Endodermal cell (in vitro differentiated cells): ENCODE measurements at places on chromosomes 6 and 20. TPM values are rescaled to one million over a fixed set of nuclear protein-coding genes. Genes with fewer than 3 reads are reported as not detected.

DNA sequence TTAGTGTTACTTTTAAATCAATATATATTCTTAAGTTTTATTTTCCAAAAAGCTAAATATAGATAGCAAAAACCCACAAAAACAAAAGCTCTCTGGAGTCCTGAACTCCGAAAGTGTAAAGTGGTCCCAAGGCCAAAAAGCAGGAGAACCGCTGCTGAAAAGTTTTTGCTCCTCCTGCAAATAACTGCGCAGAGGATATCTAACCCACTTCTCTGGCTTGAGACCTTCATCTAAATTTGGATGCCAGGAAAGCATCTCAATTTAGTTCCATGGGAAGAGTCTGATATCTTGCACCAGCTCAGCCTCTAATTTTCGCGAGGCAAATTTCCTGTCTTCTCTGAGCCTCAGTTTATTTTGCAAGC is 523 bp downstream of the MRPS10 start:
- no peaks in the 10 kb centered on the region for H3K4me1 ChIP-seq
- H3K36me3 ChIP-seq, result peaks cover 21% of the 10 kb centered on the region
- H3K27me3 ChIP-seq, result no peaks in the 10 kb centered on the region
- peak overlapping the region; percentile 99 for H3K4me3 ChIP-seq
- no peak for DNase-seq

DNA sequence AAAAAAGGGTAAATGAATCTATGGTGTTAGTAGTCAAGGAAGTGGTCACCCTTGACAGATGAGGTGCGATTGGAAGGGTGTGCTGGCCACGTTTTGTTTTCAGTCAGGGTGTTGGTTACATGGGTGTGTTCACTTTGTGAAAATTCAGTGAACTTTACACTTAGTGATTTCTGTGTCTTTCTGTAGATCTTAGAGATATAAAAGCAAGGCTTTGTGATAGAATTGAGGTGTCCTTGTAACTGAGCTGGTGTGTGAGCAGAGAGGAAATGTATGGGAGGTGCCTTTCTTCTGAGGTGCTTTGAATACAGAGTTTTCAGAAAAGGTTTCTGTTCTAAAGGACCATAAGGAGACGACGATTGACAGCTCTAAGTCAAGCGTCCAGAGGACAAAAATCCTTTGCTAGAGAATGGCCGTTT is 90.5 kb downstream of the SAMD3 start:
- H3K4me3 ChIP-seq, result no peak overlapping the region
- H3K4me1 ChIP-seq, result no peaks in the 10 kb centered on the region
- no peak overlapping the region for H3K27ac ChIP-seq
- H3K36me3 ChIP-seq, result peaks cover 5% of the 10 kb centered on the region
- no peak for DNase-seq

GRCh38 chr6:118889163-118889562 is 4.8 kb upstream of the ASF1A start:
- no peak overlapping the region for H3K4me3 ChIP-seq
- no peak overlapping the region for H3K27ac ChIP-seq
- peaks cover 7% of the 10 kb centered on the region for H3K4me1 ChIP-seq
- DNase-seq, result no peak
- H3K36me3 ChIP-seq, result no peaks in the 10 kb centered on the region
- H3K27me3 ChIP-seq, result no peaks in the 10 kb centered on the region

DNA sequence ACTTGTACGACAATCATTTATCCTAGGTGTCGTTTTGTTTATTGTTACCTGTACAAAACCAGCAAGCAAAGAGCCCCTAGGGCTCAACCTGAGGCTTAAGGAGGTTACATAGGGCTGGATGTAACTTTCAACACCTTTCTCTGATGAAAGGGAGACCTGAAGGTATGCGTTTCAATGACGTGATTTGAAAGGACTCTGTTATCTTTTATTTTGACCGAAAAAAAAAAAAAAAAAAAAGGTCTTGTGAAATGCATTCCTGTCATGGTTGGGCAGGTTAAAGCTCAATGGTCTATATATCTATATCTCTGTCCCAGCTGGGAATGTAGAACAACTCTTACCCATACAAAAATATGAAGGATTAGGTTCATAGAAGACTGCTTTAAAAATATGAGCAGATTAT is 78.7 kb upstream of the SASH1 start:
- H3K4me3 ChIP-seq, result no peak overlapping the region
- H3K27ac ChIP-seq, result no peak overlapping the region
- H3K27me3 ChIP-seq, result no peaks in the 10 kb centered on the region
- H3K4me1 ChIP-seq, result no peaks in the 10 kb centered on the region
- H3K36me3 ChIP-seq, result no peaks in the 10 kb centered on the region
- no peak for DNase-seq

DNA sequence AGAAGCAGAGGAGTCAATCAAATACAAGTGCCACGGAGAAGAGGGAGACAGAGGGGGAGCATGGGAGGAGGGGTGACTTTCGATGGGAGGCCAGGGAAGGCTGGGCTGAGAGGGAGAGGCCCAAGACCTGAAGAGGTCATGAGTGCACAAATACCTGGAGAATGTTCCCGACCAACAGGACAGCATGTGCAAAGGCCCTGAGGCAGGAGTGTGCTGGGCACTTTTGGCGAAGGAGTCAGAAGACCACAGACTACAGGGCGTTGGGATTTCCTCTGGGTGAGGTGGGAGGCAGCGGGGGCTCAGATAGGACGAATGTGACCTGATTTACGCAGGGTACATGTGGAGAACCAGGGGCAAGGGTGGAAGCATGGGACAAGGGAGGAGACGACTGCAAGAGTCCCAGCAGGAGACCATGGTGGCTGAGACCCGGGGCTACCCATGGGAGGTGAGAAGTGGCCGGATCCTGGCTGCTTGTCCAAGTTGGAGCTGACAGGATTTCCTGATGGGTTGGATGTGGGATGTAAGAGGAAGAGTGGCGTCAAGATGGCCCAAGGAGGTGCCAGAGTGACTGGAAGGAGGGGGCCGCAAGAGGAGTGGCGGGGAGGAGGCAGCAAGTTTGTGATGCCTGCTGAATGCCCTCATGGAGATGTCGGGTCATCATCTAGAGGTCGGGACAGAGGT is 23.4 kb downstream of the PREX1 start:
- H3K36me3 ChIP-seq, result peaks cover 15% of the 10 kb centered on the region
- H3K4me3 ChIP-seq, result no peak overlapping the region
- H3K27ac ChIP-seq, result no peak overlapping the region
- H3K4me1 ChIP-seq, result peaks cover 9% of the 10 kb centered on the region
- no peak for DNase-seq
- no peaks in the 10 kb centered on the region for H3K27me3 ChIP-seq

GRCh38 chr6:151753581-151753980 is 53.9 kb upstream of the ESR1 start:
- H3K27ac ChIP-seq, result no peak overlapping the region
- no peaks in the 10 kb centered on the region for H3K4me1 ChIP-seq
- H3K4me3 ChIP-seq, result no peak overlapping the region
- H3K36me3 ChIP-seq, result no peaks in the 10 kb centered on the region

DNA sequence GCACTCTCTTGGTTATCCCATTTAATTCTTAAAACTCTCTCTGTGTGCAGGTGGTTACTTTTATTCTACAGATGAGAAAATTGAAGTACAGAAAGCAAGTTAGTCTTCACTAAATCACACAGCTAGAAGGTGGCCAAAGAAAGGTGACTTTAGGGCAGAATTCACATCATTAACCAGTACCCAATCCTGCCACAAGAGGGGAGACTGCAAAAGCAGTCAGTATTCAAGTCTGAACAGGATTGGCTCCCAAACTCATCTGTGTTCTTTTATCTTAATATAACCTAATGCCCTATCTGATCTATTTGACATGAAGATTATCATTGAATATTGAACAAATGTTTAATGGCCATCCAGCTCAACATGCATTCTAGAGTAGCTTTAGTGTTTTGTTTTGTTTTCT is 225.3 kb upstream of the FAM83B start:
- peak; percentile 49 for DNase-seq
- H3K27ac ChIP-seq, result no peak overlapping the region
- H3K36me3 ChIP-seq, result no peaks in the 10 kb centered on the region
- H3K27me3 ChIP-seq, result no peaks in the 10 kb centered on the region
- peaks cover 2% of the 10 kb centered on the region for H3K4me1 ChIP-seq

GRCh38 chr6:37582306-37582705 is 82.6 kb upstream of the CCDC167 start:
- no peak overlapping the region for H3K27ac ChIP-seq
- H3K4me1 ChIP-seq, result no peaks in the 10 kb centered on the region
- no peaks in the 10 kb centered on the region for H3K36me3 ChIP-seq
- DNase-seq, result no peak
- no peaks in the 10 kb centered on the region for H3K27me3 ChIP-seq

GRCh38 chr6:139124887-139125672 is 9.8 kb upstream of the HECA start:
- no peaks in the 10 kb centered on the region for H3K36me3 ChIP-seq
- DNase-seq, result peak; percentile 71
- no peak overlapping the region for H3K27ac ChIP-seq
- no peak overlapping the region for H3K4me3 ChIP-seq

- H3K27me3 ChIP-seq, result no peaks in the 10 kb centered on the region
- H3K4me1 ChIP-seq, result peaks cover 4% of the 10 kb centered on the region
- DNase-seq, result peak; percentile 61
- H3K4me3 ChIP-seq, result no peak overlapping the region
- peaks cover 48% of the 10 kb centered on the region for H3K36me3 ChIP-seq
- no peak overlapping the region for H3K27ac ChIP-seq
Measured at GRCh38 chr20:3927486-3928291, 38.5 kb downstream of the PANK2 start.

DNA sequence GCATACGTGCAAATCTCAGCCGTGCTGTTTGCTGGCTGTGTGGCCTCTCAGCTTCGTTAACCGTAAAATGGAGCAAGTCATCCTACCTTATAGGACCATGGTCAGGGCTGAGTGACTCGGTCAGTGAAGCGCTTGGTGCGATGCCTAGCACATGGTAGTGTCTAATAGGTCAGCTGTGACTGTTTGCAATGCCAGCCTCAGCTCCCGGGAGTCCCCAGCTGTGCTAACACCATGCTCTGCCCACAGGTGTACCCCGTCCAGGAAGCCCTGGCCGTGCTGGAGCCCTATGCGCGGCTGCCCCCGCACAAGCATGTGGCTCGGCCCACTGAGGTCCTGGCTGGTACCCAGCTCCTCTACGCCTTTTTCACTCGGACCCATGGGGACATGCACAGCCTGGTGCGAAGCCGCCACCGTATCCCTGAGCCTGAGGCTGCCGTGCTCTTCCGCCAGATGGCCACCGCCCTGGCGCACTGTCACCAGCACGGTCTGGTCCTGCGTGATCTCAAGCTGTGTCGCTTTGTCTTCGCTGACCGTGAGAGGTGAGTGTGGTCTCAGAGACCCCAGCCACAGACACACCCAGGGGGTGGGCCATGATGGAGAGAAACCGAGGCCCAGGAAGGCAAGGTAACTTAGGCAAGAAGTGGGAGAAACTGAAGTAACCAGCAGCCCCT is 10.6 kb downstream of the TRIB3 start:
- no peak overlapping the region for H3K27ac ChIP-seq
- H3K4me3 ChIP-seq, result no peak overlapping the region
- no peaks in the 10 kb centered on the region for H3K27me3 ChIP-seq
- H3K36me3 ChIP-seq, result no peaks in the 10 kb centered on the region
- no peaks in the 10 kb centered on the region for H3K4me1 ChIP-seq
- DNase-seq, result no peak

DNA sequence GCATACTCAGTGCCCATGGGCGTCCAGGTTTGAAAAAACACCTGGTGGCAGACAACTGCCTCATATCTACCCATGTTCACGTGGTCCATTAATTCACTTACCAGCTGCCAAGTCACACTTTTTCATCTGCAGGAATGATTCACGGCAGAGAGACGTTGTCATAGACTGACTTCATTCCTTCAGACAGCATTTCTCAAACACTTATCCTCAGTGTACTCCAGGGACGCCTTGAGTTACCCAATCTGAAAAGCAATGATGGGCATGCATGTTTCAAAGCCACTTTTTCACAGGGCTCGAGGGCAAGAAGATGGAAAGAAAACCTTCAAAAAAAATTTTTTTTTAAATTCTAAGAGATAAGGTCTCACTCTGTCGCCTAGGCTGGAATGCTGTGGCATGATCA is 6.0 kb downstream of the MMP24OS start:
- H3K4me1 ChIP-seq, result no peaks in the 10 kb centered on the region
- H3K36me3 ChIP-seq, result peaks cover 10% of the 10 kb centered on the region
- no peak for DNase-seq
- H3K27me3 ChIP-seq, result no peaks in the 10 kb centered on the region

DNA sequence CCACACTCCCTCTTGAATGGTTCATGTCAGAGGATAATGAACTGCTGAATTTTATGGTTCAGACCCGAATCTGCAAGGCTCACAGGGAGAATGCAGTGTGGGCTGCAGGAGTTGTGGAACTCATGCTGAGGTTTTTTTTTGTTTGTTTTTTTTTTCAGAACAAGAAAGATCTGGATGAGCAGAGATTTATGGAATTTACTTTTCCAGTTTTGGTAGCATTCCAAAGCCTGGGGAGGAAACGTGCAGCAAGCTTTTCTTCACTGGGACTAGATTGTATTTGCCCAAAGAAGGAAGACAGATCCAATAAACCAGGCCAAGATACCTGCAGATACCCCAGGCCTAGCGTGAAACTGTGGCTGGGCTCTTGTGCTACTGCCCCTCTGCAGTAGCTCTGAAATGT is 223.9 kb upstream of the TAB2 start:
- H3K27me3 ChIP-seq, result no peaks in the 10 kb centered on the region
- no peaks in the 10 kb centered on the region for H3K36me3 ChIP-seq
- no peak overlapping the region for H3K4me3 ChIP-seq
- H3K4me1 ChIP-seq, result no peaks in the 10 kb centered on the region
- no peak for DNase-seq
- H3K27ac ChIP-seq, result no peak overlapping the region

GRCh38 chr6:32943864-32944649 is 3.2 kb upstream of the HLA-DMB start:
- no peaks in the 10 kb centered on the region for H3K36me3 ChIP-seq
- H3K4me1 ChIP-seq, result no peaks in the 10 kb centered on the region
- no peaks in the 10 kb centered on the region for H3K27me3 ChIP-seq
- H3K27ac ChIP-seq, result no peak overlapping the region

GRCh38 chr6:169177516-169178166 is 76.0 kb downstream of the THBS2 start:
- no peak overlapping the region for H3K4me3 ChIP-seq
- H3K27ac ChIP-seq, result no peak overlapping the region
- H3K4me1 ChIP-seq, result no peaks in the 10 kb centered on the region
- H3K36me3 ChIP-seq, result no peaks in the 10 kb centered on the region
- H3K27me3 ChIP-seq, result no peaks in the 10 kb centered on the region

OGFRL1 gene
- 9.1 and 12.4 TPM in 2 replicates for total RNA-seq

ASCC3 gene
- total RNA-seq, result 40.3 and 41.1 TPM in 2 replicates

ZNF311 gene
- total RNA-seq, result 1.6 and 2.2 TPM in 2 replicates

VSTM2L gene
- total RNA-seq, result 1.1 to 2.0 TPM (median 1.4 TPM) in 3 replicates

ELOVL4 gene
- 7.2 and 7.4 TPM in 2 replicates for total RNA-seq

R3HDML gene
- total RNA-seq, result not detected in 3 replicates
